Head of caudate nucleus (tissue), 42 donors: ENCODE measurements at places on chromosomes 2 and 18.

- DNase-seq: peak; percentile 24
Observed at GRCh38 chr18:61901323-61901986, 8.6 kb upstream of the RNF152 start.

- no peak for DNase-seq
Observed at GRCh38 chr2:105598829-105599698, 145.6 kb upstream of the NCK2 start.

DNA sequence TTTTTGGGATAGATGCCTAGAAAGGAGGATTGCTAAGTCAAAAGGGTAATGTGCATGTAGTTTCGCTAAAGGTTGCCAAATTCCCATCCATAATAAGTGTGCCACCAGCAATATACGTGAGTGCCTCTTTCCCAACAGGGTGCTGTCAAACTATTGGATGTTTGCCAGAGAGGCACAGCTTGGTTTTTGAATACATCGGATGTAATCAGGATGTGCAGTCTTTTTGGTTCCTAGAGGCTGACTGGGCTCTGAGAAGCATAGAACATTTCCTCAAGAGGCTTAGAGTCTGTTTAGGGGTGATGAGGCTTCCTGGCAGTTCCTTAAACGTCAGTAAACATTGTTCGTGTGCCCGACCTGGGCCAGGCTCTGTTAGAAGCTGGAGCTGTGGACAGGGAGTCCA is 28.0 kb downstream of the AGAP1 start:
- DNase-seq: no peak

- no peak for DNase-seq
Observed at GRCh38 chr2:229081411-229081810, 189.7 kb downstream of the PID1 start.

- DNase-seq: no peak
Observed at GRCh38 chr2:168816369-168816768, 13.9 kb downstream of the NOSTRIN start.

- DNase-seq: no peak
Observed at GRCh38 chr2:208935531-208935930, 488.3 kb upstream of the MAP2 start.

DNA sequence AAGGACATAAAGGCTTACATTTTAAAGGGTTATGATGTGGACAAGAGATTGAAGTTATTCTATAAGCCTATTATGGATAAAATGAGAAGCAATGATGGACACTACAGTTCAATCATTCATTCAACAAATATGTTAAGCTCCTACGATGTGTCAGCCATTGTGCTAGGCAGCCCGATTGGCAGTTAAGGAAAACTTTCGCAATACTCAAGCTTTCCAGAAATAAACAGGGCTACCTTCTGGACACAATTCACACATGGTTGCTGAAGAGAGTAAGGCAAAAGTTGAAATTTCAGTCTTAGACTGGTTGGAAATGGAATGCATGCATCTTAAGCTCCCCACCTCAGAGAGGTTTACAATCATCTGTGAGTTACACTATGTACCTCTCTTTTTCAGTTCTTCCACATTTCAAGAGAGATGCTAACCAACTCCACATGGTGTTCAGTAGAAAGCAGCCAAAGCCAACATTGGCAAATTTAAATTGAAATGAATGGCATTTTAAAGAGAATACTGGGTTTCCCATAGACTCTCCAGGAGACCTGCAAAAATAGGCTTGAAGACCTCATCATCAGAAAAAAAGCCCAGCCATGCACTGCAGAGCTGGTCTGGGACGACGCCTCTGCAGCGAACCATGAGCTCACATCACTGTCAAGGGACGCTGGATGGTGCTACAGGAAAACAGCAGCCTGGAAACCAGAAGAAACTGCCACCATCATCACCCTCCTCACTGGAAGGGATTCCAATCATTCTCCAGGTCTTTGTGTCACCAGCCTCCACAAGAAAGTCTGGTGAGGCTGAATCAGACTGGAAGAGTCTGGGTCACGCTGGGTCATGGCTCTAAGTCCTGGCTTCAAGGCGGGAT is 276.3 kb downstream of the AFF3 start:
- DNase-seq: no peak

GRCh38 chr2:169781249-169782013 is 17.2 kb upstream of the SSB start:
- DNase-seq: no peak
